ENCODE measurements at places on chromosomes 5 and 9. TPM values are rescaled to one million over a fixed set of nuclear protein-coding genes. Genes with fewer than 3 reads are reported as not detected.

Gene SPINK1
- total RNA-seq, result 0.26 TPM

Gene SPACA9
- 14.8 TPM for total RNA-seq

Gene NSG2
- not detected for total RNA-seq

Gene RFX3
- 13.3 TPM for total RNA-seq

Gene LHX3
- not detected for total RNA-seq

Gene CKMT2
- total RNA-seq, result 1.6 TPM

Gene MYOZ3
- total RNA-seq, result 0.26 TPM

Gene EPB41L4A
- 1.6 TPM for total RNA-seq

Gene BASP1
- 158 TPM for total RNA-seq

Gene TMC1
- not detected for total RNA-seq

Gene IFNK
- total RNA-seq, result not detected

Gene INSYN2B
- total RNA-seq, result 14.7 TPM

Gene IL5
- not detected for total RNA-seq

Gene SCGB3A2
- total RNA-seq, result not detected

Gene IL3
- not detected for total RNA-seq

Gene ACER2
- total RNA-seq, result 1.3 TPM

Gene PCDHA11
- total RNA-seq, result not detected

Gene DYNC2I2
- total RNA-seq, result 33.4 TPM
